Activated T-cell treated with anti-CD3 and anti-CD28 coated beads, Interleukin-2, amount 50 U/mL, for 72 hours (primary cell): ENCODE measurements at places on chromosomes 1 and 21.

GRCh38 chr1:91450260-91450659, 45.6 kb upstream of the HFM1 start:
- no peak for DNase-seq

DNA sequence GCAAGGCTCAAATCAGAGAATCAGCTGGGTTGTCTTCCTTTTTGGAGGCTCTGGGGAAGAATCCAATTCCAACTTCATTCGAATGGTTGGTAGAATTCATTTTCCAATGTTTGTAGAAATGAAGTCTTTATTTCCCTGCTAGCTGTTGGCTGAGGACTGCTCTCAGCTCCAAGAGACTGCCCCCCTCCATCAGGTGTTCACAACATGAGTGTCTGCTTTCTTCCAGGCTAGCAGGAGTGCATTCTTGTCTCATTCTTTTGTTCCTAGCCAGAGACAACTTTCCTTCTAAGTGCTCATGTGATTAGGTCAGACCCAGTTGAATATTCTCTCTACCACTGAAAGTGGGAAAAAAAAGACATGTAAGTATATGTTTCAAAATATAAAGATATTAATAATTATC, 95.2 kb downstream of the HLX start:
- DNase-seq = no peak

- DNase-seq = no peak
Measured at GRCh38 chr1:101548376-101548775, 311.6 kb downstream of the S1PR1 start.

GRCh38 chr1:15173863-15174614, 20.5 kb downstream of the TMEM51 start:
- DNase-seq = no peak
